Mesothelial cell of epicardium (in vitro differentiated cells): ENCODE measurements at places on chromosomes 4 and X.

GRCh38 chrX:47235691-47236103, 2.9 kb downstream of the USP11 start:
- peak overlapping the region; percentile 43 for H3K4me3 ChIP-seq
- DNase-seq, result no peak
- peaks cover 15% of the 10 kb centered on the region for H3K36me3 ChIP-seq
- peaks cover 33% of the 10 kb centered on the region for H3K4me1 ChIP-seq
- no peaks in the 10 kb centered on the region for H3K27me3 ChIP-seq
- H3K27ac ChIP-seq, result peak overlapping the region; percentile 73

GRCh38 chrX:150007356-150007755, 69.1 kb upstream of the EOLA2 start:
- no peak overlapping the region for H3K4me3 ChIP-seq
- H3K4me1 ChIP-seq, result no peaks in the 10 kb centered on the region
- H3K27me3 ChIP-seq, result no peaks in the 10 kb centered on the region
- no peak overlapping the region for H3K27ac ChIP-seq

- no peak overlapping the region for H3K4me3 ChIP-seq
- no peak for DNase-seq
- H3K36me3 ChIP-seq, result no peaks in the 10 kb centered on the region
- no peaks in the 10 kb centered on the region for H3K27me3 ChIP-seq
These were observed 16.9 kb downstream of the FNIP2 start for GRCh38 chr4:158785718-158786117.

GRCh38 chr4:1080961-1081688, 32.2 kb downstream of the RNF212 start:
- H3K27me3 ChIP-seq, result peaks cover 65% of the 10 kb centered on the region
- H3K4me3 ChIP-seq, result no peak overlapping the region
- H3K36me3 ChIP-seq, result no peaks in the 10 kb centered on the region

DNA sequence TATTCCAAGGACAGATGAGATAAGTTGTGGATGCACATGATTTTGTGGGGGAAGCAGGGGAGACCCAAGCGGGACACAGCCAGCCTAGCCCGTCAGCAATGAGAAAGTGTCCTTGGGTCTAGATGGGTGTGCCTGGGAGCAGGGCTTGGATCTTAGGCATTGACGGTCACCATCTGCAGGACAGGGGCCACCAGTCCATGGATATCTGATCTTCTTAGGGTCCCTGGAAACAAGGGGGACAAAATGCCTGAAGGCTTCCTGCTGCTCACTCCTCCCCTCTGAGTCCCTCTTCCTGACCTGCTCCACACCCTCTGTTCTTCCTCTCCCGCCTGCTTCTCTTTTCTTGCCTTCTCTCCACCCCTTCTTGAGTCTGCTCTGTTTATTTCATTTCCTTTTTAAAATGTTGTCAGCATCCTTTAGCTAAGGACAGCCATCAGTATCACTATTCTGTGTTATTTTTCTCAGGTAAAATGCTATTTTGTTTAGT, 298.4 kb downstream of the RAPGEF2 start:
- H3K36me3 ChIP-seq, result no peaks in the 10 kb centered on the region
- H3K27ac ChIP-seq, result no peak overlapping the region
- peak overlapping the region; percentile 2 for H3K4me3 ChIP-seq

DNA sequence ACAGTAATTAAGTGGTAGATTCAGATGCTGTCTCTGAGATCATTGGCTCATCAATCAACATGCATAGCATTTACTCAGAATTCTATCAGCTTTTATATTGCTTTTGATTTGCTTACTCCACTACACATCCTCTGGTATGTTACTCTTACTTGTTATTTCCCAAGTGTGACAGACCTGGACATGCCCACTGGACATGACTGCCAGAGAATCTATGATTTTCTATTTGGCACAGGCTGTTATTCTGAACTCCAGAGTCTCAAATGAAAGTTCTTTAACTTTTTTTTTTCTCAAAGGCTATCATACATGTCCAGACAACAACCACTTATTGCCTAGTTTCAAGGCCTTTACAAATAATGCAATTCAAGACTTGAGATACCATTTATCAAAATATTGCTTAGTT, 116.1 kb upstream of the ARHGAP24 start:
- DNase-seq, result no peak
- H3K4me3 ChIP-seq, result no peak overlapping the region
- no peaks in the 10 kb centered on the region for H3K4me1 ChIP-seq
- H3K36me3 ChIP-seq, result peaks cover 2% of the 10 kb centered on the region
- no peak overlapping the region for H3K27ac ChIP-seq
- H3K27me3 ChIP-seq, result peaks cover 4% of the 10 kb centered on the region

DNA sequence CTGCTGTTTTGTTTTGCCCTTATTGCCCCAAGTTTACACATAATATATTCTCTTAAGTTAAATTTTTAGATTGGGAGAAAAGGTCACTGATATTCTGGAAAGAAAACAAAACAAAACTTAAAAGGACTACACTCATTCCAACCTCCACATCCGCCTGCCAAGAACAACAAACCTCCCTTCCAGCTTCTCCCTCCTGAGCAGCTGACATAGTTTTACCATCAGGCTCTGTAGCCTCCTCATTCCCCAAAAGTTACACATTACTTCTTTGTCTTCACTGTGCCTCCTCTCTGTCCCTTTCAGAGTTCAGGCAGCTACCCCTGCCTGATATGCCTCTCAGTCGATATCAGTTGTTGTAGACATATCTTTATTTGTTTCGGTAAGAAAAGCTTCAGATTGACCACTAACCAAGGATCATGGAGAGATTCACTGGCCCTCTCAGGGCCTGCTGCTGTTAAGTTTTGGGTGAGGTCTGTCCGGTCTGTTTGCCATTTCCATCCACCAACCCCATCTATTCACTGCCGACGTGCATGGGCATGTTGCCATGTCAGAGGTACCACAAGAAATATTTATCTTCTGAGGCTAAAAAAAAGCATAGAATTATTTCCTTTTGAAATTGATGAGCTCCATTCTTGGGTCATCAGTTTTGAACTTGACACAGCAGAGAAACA, 164.1 kb downstream of the GASK1B start:
- peaks cover 3% of the 10 kb centered on the region for H3K36me3 ChIP-seq
- H3K4me1 ChIP-seq, result peaks cover 40% of the 10 kb centered on the region
- no peaks in the 10 kb centered on the region for H3K27me3 ChIP-seq
- peak overlapping the region; percentile 82 for H3K27ac ChIP-seq

- no peaks in the 10 kb centered on the region for H3K27me3 ChIP-seq
- no peak overlapping the region for H3K27ac ChIP-seq
- no peaks in the 10 kb centered on the region for H3K4me1 ChIP-seq
These were observed 45.4 kb downstream of the CC2D2A start for GRCh38 chr4:15515106-15515505.
